ENCODE measurements at places on chromosomes 4 and X.

DNA sequence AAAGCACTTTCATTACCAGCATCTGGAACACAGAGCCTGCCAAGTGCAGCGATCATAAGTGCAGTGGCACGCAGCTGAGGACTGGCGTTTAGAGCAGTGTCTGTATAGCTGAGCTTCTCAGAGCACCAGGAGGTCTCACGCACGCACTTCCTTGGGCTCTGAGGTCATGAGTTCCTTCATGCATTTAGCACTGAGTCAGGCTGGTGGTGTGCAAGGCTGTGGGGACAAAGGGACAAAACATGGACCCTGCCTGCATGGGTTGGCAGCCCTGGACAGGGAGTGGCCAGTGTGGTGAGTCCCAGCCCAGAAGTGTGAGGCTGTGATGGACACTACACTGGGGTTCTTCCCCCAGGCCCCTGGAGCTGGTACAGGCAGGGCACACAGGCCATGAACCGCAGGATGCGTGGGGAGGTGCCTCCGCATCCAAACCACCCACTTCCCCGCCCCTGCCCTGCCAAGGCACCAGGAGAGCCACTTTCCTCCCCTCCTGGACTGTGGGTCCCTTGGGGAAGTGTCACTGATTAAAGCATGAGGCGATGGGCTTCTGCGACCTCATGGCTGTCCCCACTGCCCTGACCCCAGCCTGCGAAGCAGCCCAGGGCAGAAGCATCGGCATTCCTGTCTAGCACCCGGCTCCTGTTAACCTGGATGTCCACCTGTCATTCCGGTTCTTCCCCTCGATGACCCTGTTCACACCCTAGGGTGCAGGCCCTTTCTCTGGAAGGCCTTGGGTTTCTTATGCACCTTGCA is 37.2 kb upstream of the GPR78 start:
- no peak for DNase-seq

DNA sequence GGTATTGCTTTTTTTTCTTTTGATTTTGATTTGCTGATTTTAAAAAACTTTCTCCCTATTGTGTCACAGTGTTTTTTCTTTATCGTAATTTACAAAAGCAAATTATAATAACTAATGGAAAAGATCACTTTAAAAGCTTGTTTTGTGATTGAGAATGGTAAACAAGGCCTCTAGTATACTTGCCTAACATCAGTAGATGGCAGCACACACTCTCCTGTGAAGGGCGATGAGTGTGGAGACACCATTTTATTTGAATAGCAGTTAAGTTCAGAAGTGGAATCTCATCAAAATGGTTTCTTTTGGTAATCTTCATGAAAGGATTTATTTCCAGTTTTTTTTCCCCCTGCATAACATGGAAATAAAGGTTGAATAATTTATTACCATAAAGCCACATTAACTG is 72.3 kb downstream of the PAK3 start:
- DNase-seq = no peak

- DNase-seq = no peak
These were observed 28.4 kb downstream of the PROM1 start for GRCh38 chr4:16055471-16055870.

GRCh38 chr4:11765849-11766453 is 337.3 kb upstream of the HS3ST1 start:
- DNase-seq = no peak

DNA sequence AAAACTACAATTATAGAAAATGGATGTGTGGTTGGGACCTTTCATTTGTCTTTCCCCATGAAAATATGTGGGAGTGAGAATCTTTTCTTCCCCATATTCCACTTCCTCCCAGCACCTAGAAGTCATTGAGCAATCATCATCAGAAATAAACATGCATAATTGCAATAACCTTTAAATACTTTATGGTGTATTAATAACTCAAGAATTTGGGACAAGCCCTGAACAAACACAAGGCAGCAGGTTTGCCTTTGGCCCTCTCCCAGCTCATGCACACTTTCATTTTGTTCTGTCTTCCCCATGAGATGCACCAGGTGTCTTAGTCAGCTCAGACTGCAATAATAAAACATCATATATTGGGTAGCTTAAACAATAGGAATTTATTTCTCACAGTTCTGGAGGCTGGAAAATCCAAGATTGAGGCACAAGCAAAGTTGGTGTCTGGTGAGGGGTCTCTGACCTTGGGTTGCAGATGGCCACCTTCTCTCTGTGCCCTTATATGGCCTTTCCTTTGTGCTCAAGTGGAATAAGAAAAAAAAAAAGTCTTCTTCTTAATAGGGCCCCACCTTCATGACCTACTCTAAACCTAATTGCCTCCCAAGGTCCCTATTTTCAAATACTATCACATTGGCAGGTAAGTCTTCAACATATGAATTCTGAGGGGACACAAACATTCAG is 34.7 kb upstream of the TMEM184C start:
- no peak for DNase-seq

GRCh38 chr4:158758703-158759102 is 10.1 kb upstream of the FNIP2 start:
- no peak for DNase-seq

DNA sequence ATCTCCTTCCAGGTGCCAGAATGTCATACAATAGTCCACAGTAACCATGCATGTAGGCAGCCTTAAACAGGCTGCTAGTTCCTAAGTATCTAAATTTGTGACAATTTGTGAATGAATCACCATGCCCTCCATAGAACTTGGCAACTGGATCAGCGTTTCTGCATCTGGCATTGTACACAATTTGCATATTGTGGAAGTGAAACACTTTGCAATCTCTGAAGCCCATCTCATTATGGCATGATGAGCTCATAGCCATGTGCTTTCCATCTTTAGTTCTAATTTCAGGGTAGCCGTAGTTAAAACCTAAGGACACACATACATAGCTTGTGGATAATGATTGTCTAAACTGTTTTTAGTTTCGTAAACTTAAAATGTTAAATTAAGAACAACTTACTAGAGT is 573.6 kb downstream of the PPP4R3C start:
- no peak for DNase-seq

GRCh38 chrX:53071604-53072417 is 10.4 kb upstream of the TSPYL2 start:
- no peak for DNase-seq
